ENCODE measurements at places on chromosomes 1 and 21. TPM values are rescaled to one million over a fixed set of nuclear protein-coding genes. Genes with fewer than 3 reads are reported as not detected.

- H3K36me3 ChIP-seq: no peaks in the 10 kb centered on the region
- no peak overlapping the region for H3K27ac ChIP-seq
- peaks cover 22% of the 10 kb centered on the region for H3K27me3 ChIP-seq
- H3K4me1 ChIP-seq: no peaks in the 10 kb centered on the region
These were observed 54.9 kb downstream of the DMRTA2 start for GRCh38 chr1:50368179-50369007.

DNA sequence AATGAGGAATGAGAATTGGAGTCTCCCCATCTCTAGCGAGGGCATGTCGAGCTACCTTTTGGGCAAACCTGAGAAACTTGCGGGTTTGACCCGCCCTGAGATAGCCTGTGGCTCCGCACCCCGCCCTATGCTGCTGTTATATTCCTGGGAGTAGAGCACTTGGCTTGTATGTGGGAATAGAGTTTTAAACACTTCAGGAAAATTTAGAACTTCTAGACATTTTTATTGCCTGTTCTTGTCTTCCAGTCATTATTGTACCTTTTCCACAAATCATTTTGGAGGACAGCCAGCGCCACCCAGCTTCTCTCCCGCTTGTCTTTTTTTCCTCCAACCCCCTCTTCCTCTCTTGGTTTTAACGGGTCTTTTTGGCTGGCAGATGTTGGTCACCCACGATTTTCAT lies 738 bp downstream of the GNPAT start:
- peak overlapping the region; percentile 95 for H3K4me3 ChIP-seq
- H3K36me3 ChIP-seq: peaks cover 22% of the 10 kb centered on the region
- no peaks in the 10 kb centered on the region for H3K27me3 ChIP-seq
- peaks cover 25% of the 10 kb centered on the region for H3K4me1 ChIP-seq
- peak overlapping the region; percentile 91 for H3K27ac ChIP-seq
- DNase-seq: no peak

DNA sequence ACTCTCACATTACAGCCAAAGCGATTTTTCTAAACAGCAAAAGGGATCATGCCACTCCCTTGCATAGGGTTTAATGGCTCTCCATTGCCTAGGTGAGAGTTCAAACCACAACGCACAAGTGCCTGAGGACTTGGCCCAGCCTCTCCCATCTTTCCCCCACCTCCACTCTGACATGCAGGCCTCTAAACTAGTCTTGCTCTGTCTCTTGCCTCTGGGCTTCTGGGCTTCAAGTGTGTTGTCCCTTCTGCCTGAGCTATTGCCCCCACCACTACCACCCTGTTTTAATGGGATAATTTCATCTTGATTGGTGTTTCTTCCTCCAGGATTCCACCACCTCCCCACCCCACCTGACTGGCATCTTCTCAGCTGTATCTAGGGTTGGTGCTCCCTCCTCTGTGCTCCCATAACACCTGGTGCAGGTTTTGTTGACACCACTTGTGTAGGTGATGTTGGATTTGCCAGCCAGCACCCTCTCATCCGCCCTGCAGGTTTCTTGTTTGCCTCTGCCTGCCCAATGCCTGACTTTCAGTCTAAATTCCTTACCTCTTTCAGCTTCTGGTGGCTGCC lies 2.7 kb upstream of the ZBTB21 start:
- H3K27ac ChIP-seq: no peak overlapping the region
- H3K36me3 ChIP-seq: peaks cover 1% of the 10 kb centered on the region
- no peak overlapping the region for H3K4me3 ChIP-seq
- H3K4me1 ChIP-seq: peaks cover 13% of the 10 kb centered on the region
- DNase-seq: no peak

DNA sequence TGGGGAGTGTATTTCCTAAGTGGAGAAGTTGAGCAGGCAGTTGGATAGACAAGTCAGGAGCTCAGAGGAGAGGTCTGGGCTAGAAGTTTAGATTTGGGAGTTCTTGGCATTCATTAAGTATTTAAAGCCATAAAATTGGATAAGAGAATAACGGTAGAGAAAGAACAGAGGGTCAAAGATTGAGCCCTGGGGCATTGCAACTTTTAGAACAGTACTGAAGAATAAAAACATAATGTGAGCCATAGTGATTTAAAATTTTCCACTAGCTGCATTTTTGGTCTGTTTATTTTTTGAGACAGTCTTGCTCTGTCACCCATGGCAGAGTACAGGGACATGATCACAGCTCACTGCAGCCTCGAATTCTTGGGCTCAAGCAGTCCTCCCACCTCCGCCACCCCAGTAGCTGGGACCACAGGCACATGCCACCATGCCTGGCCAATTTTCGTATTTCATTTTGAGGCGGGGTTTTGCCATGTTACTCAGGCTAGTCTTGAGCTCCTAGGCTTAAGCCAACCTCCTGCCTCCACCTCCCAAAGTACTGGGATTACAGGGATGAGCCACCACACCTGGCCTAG lies 85.9 kb upstream of the SOX13 start:
- no peak overlapping the region for H3K4me3 ChIP-seq
- H3K27me3 ChIP-seq: no peaks in the 10 kb centered on the region
- no peaks in the 10 kb centered on the region for H3K36me3 ChIP-seq
- DNase-seq: no peak

Gene MX2
- total RNA-seq: 23.0 TPM

Gene OR2L3
- not detected for total RNA-seq

DNA sequence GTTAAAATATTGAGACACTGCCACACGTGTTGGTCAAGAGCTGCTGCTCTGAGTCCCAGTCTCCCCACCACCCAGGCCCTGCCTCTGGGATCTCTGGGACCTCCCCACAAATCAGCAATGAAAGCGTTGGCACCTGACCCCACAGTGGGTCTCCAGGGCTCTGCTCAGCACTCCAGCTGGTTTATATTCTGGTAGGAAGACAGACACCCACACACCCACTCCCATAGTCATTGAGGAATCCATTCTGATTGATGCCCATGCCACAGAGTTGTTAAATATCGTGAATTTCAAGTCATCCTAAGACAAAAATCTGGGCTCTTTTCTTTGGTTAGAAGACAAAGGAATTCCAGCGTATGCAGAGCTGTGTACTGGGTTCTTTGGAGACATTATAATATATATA lies 91.6 kb downstream of the KIF26B start:
- no peak for DNase-seq
- no peaks in the 10 kb centered on the region for H3K27me3 ChIP-seq
- no peak overlapping the region for H3K27ac ChIP-seq
- H3K4me3 ChIP-seq: no peak overlapping the region
- no peaks in the 10 kb centered on the region for H3K4me1 ChIP-seq

- peak overlapping the region; percentile 88 for H3K27ac ChIP-seq
- peak; percentile 72 for DNase-seq
- H3K4me3 ChIP-seq: peak overlapping the region; percentile 70
- peaks cover 6% of the 10 kb centered on the region for H3K27me3 ChIP-seq
- H3K4me1 ChIP-seq: no peaks in the 10 kb centered on the region
These were observed 432 bp downstream of the AKT3 start for GRCh38 chr1:243849421-243850201.

Gene LAPTM5
- total RNA-seq: 424 TPM

Gene VWA5B1
- total RNA-seq: 0.09 TPM

GRCh38 chr21:29860346-29860745 lies 79.5 kb downstream of the GRIK1 start:
- no peak for DNase-seq
- no peak overlapping the region for H3K4me3 ChIP-seq
- no peaks in the 10 kb centered on the region for H3K36me3 ChIP-seq
- H3K4me1 ChIP-seq: no peaks in the 10 kb centered on the region

DNA sequence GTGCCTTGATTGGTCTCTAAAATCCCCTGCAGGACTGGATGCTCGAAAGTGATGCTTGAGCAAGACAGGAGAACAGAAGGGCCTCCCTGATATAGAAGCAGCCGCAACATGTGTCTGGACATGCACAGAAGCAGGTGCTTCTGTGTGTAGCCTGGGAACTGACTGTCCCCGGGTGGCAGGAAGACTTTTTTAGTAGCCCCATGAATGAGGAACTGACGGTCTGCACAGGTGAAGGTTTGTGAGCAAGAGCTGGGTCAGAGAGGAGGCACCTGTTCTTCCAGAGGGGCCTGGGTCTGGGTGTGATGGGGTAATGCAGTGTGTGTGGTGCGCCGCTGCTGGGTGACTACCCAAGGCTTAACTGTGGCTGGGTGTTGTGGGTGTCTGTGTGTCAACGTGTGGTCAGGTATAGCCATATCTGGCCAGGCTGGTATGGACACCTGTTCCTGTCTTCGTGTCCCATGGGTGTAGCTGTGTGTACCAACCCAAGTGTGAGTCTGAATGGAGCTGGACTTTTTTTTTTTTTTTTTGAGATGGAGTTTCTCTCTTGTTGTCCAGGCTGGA lies 39.1 kb upstream of the FOXO6 start:
- no peaks in the 10 kb centered on the region for H3K27me3 ChIP-seq
- DNase-seq: no peak

GRCh38 chr1:242086093-242086492 lies 87.2 kb upstream of the MAP1LC3C start:
- no peak for DNase-seq
- no peak overlapping the region for H3K4me3 ChIP-seq
- no peaks in the 10 kb centered on the region for H3K36me3 ChIP-seq
- no peak overlapping the region for H3K27ac ChIP-seq
- H3K4me1 ChIP-seq: no peaks in the 10 kb centered on the region

Gene TNFRSF25
- 10.0 TPM for total RNA-seq

- no peak overlapping the region for H3K4me3 ChIP-seq
- no peaks in the 10 kb centered on the region for H3K27me3 ChIP-seq
- no peak for DNase-seq
- peaks cover 16% of the 10 kb centered on the region for H3K36me3 ChIP-seq
- H3K27ac ChIP-seq: no peak overlapping the region
- no peaks in the 10 kb centered on the region for H3K4me1 ChIP-seq
These were observed 29.4 kb downstream of the FRRS1 start for GRCh38 chr1:99737016-99737415.

DNA sequence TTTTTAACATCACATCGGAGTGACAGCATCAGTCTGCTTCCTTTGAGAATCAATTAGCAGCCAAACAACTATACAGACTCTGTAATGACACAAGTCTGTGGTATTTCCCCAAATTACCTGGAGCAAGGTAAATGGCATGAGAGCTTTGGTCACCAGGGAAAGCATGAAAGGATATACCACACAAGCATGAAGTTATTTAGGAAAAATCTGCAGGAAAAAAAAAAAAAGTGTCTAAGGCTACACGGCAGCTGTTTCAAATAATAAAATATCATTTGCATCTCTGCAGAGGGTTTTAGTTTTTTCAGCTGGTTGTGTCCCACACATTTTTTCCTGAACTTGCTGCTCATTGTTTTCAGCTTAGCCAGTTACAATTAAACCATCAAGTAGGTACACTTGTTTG lies 234.7 kb downstream of the TTLL7 start:
- H3K4me3 ChIP-seq: no peak overlapping the region
- H3K36me3 ChIP-seq: no peaks in the 10 kb centered on the region
- H3K27me3 ChIP-seq: no peaks in the 10 kb centered on the region

Gene DEPDC1
- 0.17 TPM for total RNA-seq

DNA sequence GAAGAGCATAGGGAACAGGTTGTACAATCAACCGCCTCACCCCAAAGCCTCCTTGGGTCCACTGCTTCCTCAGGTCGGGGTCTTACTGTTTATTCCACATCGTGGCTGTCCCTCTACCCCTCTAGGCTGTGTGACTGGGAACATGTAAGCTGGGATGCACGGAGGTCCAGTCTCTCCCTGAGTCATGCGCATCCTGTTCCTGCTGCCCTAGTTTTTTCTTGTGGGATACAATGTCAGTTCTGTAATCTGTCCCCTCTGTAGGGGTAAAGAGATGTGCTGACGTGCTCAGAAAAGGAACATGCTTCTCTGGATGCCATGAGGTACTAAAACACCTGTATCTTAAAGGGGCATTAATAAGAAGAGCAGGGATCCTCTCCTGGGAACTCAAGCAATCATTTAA lies 66.2 kb downstream of the SLC45A1 start:
- H3K27me3 ChIP-seq: no peaks in the 10 kb centered on the region
- no peak overlapping the region for H3K27ac ChIP-seq
- H3K4me1 ChIP-seq: peaks cover 62% of the 10 kb centered on the region
- DNase-seq: no peak
- no peak overlapping the region for H3K4me3 ChIP-seq
- peaks cover 4% of the 10 kb centered on the region for H3K36me3 ChIP-seq

Gene GBP2
- total RNA-seq: 40.8 TPM

Gene KAZN
- 33.5 TPM for total RNA-seq

Gene ZBTB21
- 17.8 TPM for total RNA-seq

Gene NR1I3
- not detected for total RNA-seq

Gene CHML
- 16.8 TPM for total RNA-seq

Gene TMEM240
- total RNA-seq: 2.9 TPM

GRCh38 chr1:99018313-99018712 lies 13.7 kb upstream of the PLPPR5 start:
- no peaks in the 10 kb centered on the region for H3K36me3 ChIP-seq
- no peak for DNase-seq

DNA sequence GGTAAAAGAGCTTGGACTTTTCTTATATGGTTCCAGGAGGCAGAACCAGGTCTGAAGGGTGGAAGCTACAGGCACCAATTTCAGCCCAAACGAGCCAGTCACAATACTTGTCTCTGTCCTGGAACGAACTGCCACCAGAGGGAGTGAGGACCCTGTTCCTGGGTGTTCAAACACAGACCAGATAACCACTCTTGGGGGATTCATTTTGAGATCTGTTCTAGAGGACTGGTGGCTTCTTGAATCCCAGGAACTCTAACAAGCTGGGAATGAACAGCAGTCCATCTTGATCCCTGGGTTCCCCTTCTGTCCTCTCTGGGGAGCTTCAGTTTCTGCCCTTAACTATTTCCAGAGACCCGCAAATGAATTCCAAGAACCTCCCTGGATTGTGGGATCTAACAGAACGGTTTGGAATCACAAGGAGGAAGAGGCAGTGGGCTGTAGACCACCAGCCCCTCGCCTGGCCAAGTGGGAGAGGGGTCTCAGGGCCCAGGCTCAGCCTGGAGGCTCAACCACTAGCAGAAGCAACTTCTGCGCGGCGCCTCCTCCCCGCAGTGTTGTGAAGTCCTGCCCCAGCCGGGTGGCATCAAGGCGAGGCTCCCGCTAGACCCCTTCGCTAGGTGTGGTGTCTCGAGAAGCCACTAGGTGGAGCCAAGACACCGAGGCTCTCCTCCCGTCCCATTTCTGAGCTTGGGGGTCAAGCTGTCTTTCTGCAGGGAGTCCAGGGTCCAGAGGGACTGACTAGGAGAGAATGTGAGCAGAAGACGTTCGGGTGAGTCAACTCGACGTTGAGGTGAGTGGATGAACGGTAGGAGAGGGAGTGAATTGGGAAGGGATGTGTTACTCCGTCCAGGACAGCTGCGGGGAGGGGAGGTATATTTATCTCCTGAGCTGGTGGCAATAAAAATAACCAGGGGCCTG lies 12.1 kb upstream of the NES start:
- H3K36me3 ChIP-seq: no peaks in the 10 kb centered on the region
- H3K27ac ChIP-seq: no peak overlapping the region
- no peak overlapping the region for H3K4me3 ChIP-seq
- peaks cover 10% of the 10 kb centered on the region for H3K4me1 ChIP-seq
- DNase-seq: peak; percentile 79

Gene HPCA
- not detected for total RNA-seq
